IPS DF 6.9 (cell line): ENCODE measurements at places on chromosomes 16 and 17.

DNA sequence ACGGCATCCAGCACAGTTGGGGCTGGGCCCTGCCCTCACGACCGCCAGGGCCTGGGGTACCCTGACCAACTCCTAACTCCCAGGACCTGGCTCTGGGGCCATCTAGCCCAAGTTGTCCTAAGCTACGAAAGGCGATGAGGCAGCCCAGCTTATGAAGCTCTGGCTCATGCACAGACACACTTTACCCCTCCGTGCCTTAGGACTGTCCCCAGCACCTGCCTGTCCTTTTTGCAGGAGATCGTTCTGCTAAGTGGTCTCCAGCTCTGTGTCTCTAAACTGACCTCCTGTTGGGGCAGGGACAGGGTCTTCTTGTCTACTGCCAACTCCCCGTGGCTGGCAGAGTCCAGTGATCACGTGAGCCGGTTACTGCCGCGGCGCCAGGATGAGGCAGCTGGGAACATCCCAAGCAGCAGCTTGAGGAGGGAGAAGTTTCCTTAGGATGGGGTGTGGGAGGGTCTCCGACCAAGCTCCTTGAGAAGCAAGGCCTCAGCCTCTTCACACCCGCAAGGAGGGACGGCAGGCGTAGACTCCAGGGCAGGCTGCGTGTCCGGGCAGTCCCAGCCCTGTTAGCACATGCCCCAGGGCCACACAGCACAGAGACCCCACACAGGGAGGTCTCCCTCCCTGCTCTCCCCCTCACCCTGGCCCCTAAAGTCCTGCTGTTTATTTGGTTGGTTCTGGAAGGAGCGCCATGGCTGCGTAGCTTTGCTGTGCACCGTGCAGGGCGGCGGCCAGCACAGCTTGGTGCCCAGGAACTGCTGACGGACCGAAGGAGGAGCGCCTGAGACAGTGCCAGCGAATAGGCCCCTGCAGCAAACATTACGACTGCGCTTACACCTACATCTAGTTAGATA, 16.4 kb upstream of the METRNL start:
- no peak overlapping the region for H3K27ac ChIP-seq
- H3K4me3 ChIP-seq = no peak overlapping the region
- DNase-seq = no peak
- H3K36me3 ChIP-seq = no peaks in the 10 kb centered on the region
- no peaks in the 10 kb centered on the region; the same call in 1 of the 2 replicates for H3K4me1 ChIP-seq

- H3K27ac ChIP-seq = no peak overlapping the region
- H3K36me3 ChIP-seq = no peaks in the 10 kb centered on the region
- H3K4me3 ChIP-seq = no peak overlapping the region
- H3K27me3 ChIP-seq = no peaks in the 10 kb centered on the region
- DNase-seq = no peak
Observed at GRCh38 chr16:53092284-53092683, 37.5 kb downstream of the CHD9 start.

- no peaks in the 10 kb centered on the region for H3K27me3 ChIP-seq
- DNase-seq = no peak
- no peaks in the 10 kb centered on the region for H3K4me1 ChIP-seq
- no peak overlapping the region for H3K4me3 ChIP-seq
Observed at GRCh38 chr17:29914819-29915537, 15.1 kb downstream of the SSH2 start.

GRCh38 chr16:27228621-27229501, 25.5 kb downstream of the KDM8 start:
- no peak overlapping the region for H3K27ac ChIP-seq
- peaks cover 4% of the 10 kb centered on the region; the same call in 1 of the 2 replicates for H3K36me3 ChIP-seq

DNA sequence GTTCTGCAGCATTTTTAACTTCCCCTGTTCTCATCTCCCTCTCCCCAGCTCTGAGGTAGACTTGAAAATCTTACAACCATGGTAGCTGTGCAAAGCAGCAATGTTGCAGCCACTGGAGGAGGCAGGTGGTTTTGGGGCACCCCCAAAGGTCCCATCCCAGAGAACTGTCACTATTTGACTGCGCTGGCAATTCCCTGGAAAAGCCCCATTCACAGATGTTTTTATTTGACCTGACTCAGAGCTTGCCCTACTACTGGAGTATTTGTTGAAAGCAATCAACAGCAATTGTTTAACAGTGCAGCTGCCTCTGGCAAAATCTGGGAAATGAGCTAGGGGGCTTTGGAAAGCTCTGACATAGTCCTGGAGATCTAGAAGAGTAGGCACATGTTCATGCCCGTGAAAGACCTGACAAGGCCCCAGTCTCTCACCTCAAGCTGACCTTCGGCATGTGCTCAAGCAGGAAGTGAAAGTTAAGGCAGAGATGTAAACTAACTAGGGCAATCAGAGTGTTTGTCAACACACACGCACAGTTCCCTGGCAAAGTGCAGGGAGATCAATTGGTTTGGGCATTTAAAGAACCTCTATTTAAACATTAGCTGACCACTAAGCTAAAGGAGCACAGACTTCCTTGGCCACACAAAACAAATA, 19.7 kb upstream of the PIK3R5 start:
- no peaks in the 10 kb centered on the region for H3K36me3 ChIP-seq
- H3K4me3 ChIP-seq = no peak overlapping the region
- no peaks in the 10 kb centered on the region for H3K4me1 ChIP-seq
- H3K27me3 ChIP-seq = no peaks in the 10 kb centered on the region
- H3K27ac ChIP-seq = no peak overlapping the region

DNA sequence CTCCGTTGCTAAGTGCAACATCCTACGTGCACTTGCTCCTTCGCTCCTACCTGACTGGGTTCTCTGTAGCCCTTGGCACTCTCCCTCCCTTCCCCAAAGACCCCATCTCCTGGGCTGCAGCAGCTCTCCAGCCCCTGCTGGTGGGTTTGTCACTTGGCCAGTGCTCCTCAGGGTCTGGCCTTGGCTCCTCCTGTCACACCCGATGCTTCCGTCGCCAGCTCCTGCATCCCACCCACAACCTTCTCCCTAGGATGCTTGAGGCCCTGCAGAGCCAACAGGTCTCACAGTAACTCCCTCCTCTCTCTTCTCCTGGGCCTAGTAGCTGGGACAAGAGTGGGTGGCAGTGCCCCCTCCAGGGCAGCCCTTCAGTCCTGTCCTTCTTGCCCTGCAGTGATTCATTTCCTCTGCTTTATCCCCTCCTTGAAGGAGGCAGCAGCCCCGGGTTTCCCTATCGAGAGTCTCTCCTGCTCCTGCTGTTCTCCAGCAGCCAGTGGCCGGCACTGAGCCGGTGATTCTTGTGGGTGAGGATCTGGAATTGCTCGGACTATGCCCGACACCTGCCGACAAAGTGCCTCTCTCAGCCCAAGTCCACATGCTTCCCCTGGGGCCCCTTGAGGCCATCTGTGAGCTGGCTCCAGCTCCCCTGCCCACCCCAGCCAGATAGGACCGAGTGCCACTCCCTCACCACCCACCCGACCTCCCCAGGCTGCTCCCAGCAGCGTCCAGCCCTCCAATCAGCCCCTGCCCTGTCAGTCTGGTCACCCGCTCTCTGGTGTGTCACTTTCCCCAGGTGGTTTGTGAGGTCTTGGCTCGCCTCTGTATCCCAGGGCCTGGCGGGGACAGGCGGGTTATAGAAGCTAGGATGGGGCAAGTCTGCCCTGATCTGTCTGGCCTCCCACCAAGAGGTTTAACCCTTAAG, 3.8 kb downstream of the LITAFD start:
- H3K27me3 ChIP-seq = no peaks in the 10 kb centered on the region
- H3K4me1 ChIP-seq = 0 out of 2 replicates have a peak, but pooled peaks cover 2% of the 10 kb centered on the region
- no peak overlapping the region for H3K27ac ChIP-seq

- DNase-seq = no peak
- H3K27me3 ChIP-seq = no peaks in the 10 kb centered on the region
- H3K36me3 ChIP-seq = peaks cover 41% of the 10 kb centered on the region
- no peaks in the 10 kb centered on the region for H3K4me1 ChIP-seq
- no peak overlapping the region for H3K4me3 ChIP-seq
Observed at GRCh38 chr17:49404906-49405305, 9.8 kb downstream of the PHB1 start.

- H3K4me1 ChIP-seq = no peaks in the 10 kb centered on the region
- H3K27me3 ChIP-seq = no peaks in the 10 kb centered on the region
- no peak overlapping the region for H3K4me3 ChIP-seq
- no peak overlapping the region for H3K27ac ChIP-seq
- no peak for DNase-seq
Observed at GRCh38 chr17:80331820-80332219, 71.2 kb downstream of the RNF213 start.

- H3K27ac ChIP-seq = no peak overlapping the region
- H3K27me3 ChIP-seq = no peaks in the 10 kb centered on the region
- H3K36me3 ChIP-seq = no peaks in the 10 kb centered on the region
- H3K4me1 ChIP-seq = no peaks in the 10 kb centered on the region
Observed at GRCh38 chr16:64077242-64077641, 1044.6 kb downstream of the CDH11 start.

GRCh38 chr17:67624886-67625656, 92.7 kb upstream of the NOL11 start:
- DNase-seq = no peak
- no peak overlapping the region for H3K27ac ChIP-seq
- no peaks in the 10 kb centered on the region for H3K27me3 ChIP-seq
- 0 out of 2 replicates have a peak, but pooled peaks cover 2% of the 10 kb centered on the region for H3K36me3 ChIP-seq
- no peak overlapping the region for H3K4me3 ChIP-seq

DNA sequence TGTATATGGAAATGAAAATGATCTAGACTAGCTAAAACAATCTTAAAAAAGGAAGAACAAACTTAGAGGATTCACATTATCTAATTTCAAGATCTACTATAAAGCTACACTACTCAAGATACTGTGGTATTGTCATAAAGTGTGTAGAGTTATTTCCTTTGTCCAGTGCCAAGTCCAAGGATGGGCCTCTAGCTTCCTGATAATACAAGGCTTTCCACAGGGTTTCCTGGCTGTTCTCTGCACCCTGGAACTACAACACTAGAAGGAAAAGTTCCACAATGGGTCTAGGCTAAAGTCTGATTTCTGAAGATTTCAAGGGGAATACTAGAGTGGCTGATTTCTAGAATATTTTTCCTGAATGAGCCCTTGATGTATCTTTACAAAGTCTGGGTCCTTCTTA, 34.2 kb downstream of the TBC1D3B start:
- H3K4me1 ChIP-seq = no peaks in the 10 kb centered on the region
- H3K36me3 ChIP-seq = no peaks in the 10 kb centered on the region
- no peak for DNase-seq

DNA sequence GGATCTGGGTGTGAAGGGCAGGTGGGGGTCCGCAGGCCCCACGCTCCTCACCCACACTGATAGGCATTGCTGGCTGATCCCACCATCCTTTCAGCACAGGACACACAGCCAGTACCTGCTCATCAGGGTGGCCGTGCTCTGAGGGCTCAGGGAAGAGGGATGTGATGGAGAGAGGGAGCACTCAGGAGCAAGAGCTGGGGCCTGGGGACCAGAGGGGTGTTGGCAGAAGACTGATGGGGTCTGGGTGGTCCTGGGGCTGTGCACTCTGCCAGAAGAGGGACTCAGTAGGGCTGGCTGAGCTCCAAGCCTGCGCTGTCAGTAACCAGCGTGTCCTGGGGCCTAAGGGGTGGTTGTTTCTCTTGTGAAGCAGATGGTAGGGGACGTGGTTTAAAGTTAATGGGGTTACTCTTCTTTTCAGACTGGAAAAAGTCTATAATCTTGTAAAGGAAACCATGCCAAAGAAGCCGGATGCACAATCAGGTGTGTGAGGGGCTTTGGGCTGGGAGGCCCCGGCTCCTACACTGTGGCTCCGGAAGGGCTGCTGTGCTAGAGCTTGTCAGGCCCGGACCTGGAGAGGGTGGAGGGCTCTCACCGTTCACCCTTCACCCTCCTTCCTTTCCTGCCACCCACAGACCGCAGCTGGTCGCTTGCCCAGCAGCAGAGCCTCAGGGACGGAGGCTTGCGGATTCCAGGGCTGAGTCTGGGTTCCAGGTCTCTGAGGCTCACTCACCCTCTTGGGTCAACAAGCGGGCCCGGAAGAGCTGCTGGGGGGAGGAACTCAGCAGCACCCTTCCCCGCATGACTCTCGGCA, 27.8 kb downstream of the POLR3E start:
- no peak for DNase-seq
- H3K4me3 ChIP-seq = no peak overlapping the region
- H3K27me3 ChIP-seq = no peaks in the 10 kb centered on the region
- peaks cover 58% of the 10 kb centered on the region for H3K36me3 ChIP-seq

GRCh38 chr17:80024206-80024972, 11.3 kb downstream of the TBC1D16 start:
- no peak overlapping the region for H3K27ac ChIP-seq
- no peaks in the 10 kb centered on the region for H3K36me3 ChIP-seq
- no peak for DNase-seq
- peaks cover 3% of the 10 kb centered on the region for H3K4me1 ChIP-seq
- H3K27me3 ChIP-seq = no peaks in the 10 kb centered on the region

DNA sequence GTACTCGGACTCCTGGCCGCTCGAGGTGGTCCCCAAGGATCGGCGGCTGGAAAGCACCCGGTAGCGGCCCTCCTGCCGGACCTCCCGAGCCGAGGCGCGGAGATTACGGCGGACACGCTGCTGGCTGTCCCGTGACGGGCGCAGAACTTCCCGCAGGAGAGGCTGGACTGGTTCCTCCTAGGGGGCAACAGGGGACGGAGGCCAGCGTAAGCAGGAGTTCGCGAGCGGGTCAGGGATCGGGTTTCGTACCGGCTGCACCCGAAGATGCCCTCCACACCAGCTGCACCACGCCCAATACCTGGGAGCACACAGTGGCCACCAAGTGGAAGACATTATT, 341 bp downstream of the SLC7A6OS start:
- H3K4me1 ChIP-seq = no peaks in the 10 kb centered on the region
- no peaks in the 10 kb centered on the region for H3K27me3 ChIP-seq
- H3K36me3 ChIP-seq = 0 out of 2 replicates have a peak, but pooled peaks cover 2% of the 10 kb centered on the region
- no peak for DNase-seq
- H3K27ac ChIP-seq = no peak overlapping the region
